NCI-H1092 (cell line): ENCODE measurements at places on chromosomes 11 and 22.

DNA sequence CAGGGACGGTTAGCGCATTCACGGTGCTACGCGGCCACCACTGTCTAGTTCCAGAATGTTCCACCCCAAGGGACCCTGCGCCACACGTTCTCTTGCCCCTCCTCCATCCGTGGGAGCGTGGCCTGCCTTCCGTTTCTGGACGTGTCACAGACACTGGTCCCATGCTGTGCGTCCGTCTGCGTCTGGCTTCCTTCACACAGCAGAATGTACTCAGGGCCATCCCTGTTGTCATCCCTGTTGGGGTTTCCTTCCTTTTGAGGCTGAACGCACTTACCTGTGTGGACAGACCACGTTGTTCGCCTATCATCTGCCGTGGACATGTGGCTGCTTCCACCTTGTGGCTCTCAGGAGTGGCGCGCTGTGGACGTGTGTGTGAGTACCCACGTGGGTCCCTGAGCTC lies 24.9 kb downstream of the BRSK2 start:
- no peak for DNase-seq

- DNase-seq: no peak
Measured at GRCh38 chr11:95768521-95768920, 21.1 kb downstream of the FAM76B start.

DNA sequence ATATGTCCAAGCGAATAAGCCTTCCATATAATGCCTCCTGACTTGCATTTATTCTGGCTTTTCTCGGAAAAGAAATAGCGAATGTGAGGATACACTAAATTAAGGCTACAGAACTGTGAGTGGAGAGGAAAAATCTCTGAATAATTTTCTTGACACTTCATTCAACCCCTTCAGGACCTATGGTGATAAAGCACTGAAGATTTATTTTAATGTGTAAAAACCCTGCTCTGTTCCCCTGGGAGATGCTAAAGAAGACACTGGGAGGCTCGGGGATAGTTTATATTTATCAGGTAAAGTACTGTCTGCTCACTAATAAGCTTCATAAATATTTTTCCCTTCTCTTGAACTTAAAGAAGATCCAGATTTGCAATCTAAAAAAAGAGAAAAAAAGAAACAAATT lies 895.8 kb downstream of the OPCML start:
- no peak for DNase-seq

GRCh38 chr22:23036684-23037428 lies 33.5 kb upstream of the GNAZ start:
- no peak for DNase-seq

- DNase-seq: peak; percentile 66
Measured at GRCh38 chr11:71420455-71421241, 27.5 kb downstream of the DHCR7 start.

GRCh38 chr11:64447831-64448598 lies 89.1 kb downstream of the RPS6KA4 start:
- DNase-seq: no peak

DNA sequence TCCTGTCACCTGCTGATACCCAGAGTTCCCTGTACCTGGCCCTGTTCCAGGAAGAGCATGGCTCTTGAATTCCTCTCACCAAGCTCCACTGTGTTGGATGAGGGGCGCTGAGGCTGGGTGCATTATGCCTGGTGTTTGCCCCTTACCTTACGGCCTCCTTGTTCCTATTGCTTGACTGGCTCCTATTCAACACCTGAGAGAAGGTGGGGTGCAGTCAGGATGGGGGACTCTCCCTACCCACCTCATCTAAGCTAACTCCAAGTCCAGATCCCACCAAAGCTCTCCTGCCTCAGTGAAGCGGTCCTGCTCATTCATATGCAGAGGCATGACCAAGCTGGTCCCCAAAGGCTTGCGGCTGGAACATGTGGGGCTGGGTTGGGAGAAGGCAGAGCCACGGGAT lies 35.8 kb upstream of the RIC3 start:
- no peak for DNase-seq

DNA sequence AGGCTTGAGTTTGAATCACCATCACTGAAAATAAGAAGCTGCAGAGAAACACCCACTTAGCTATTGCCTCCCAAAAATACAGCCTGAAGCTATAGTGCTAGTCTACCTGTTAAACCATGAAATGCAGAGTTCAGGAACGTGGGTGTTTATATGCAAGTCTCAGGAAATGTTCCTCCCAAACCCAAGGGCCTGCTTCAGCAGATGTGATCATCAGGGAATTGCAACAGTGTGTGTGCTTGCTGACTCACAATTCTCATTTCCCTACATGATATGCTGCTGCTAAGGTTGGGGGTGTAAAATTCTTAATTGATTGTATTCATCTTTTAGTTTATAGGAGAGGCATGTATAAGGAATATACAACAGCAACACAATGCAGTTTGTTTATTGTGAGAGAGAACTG lies 49.6 kb downstream of the NUP98 start:
- no peak for DNase-seq

DNA sequence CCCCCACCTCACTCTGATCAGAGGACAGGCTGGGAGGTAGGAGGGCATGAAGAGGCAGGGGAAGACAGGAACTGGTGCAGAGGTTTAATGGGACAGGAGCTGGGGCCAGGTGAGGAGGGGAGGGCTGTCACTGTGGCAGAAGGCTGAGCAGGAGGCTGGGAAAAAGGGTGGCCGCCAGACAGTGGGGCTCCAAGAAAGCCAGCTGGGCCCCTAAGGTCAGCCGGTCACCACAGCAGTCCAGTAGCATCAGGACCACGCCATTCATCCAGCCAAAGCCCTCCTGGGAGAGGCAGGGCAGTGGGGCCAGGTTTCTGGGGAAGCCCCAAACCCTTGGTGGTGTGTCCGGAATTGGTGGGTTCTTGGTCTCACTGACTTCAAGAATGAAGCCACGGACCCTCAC lies 8.5 kb upstream of the TREH start:
- DNase-seq: no peak

DNA sequence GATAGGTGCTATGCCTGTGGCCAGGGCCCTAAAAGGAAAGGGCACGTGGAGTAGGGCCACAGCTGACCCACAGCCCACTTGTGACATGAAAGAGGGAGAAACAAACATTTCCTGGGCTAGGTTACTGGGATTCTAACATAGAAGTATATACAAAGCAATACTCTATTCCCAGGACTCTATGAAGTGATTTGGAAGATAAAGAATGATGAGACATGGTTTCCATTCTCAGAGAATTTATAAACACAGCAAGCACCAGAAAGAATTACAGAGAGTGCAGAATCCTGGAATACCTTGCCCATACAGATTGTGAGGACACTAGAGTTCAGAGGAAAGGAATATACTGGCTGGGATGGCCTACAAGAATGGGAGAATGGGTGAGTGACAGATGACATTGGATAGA lies 86.4 kb downstream of the KIRREL3 start:
- no peak for DNase-seq

DNA sequence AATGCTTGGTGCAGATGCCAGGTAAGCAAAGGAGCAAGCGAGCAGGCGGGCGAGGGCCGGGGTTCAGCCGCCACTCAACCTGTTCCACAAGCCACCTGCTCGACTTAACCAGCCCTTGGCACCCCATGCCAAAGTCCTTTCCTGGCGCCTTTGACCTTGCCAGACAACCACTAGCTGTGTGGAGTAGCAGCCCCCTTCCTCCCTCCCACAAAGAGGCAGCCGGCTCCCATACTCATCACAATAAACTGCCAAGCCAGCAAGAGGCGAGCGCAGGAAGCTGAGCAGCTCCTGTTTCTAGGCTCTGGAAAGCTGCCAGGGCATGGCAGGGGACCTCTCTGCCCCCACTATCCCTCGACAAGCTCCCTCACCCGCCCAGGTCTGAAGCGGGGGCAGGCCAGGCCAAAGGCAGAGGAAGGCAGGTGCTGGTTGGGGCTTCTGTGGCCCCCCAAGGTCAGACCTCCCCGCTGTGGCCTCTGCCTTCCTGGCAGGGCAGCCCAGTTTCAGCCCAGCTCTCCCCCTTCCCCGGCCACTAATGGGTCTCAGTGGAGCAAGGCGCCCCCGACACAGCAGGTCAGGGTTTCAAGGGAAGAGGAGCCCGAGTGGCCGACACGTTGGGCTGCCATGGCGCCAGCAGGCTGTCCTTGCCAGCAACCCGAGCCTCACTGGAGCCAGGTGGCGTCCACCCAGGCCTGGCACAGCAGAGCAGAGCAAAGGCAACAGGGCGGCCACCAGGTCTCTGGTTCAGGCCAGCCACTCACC lies 15.3 kb downstream of the MACROD1 start:
- peak; percentile 97 for DNase-seq

DNA sequence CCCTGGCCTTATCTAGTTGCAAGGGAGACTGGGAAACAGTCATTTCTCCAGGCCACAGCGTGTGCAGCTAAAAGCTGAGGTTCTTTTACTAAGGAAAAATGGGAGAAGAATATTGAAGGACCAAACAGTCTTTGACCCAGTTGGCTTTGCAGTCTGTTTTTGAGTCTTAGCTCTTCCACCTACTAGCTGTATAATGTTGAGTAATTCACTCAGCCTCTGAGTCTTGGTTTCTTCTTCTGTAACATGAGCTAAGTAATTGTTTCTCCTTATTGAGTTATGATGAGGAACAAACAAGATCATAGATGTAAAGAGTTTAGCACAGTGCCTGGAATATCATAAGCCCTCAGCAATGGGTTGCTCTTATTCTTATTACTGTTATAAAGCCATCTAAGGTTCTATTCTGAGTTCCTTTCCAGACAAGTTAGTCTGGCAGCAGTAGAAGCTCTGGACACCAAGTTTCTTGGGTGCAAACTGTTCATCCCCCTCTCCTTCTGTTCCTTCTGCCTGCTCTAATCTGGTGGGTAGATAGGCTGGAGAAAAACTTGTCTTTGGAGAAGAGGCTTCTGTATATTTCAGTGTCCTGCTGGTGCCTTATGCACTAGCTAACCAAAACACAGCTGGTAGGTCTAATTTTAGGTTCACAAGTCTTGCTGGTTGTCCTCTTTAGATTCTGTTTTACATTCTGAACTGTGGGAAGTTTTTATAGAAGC lies 13.5 kb downstream of the TRIM44 start:
- no peak for DNase-seq

DNA sequence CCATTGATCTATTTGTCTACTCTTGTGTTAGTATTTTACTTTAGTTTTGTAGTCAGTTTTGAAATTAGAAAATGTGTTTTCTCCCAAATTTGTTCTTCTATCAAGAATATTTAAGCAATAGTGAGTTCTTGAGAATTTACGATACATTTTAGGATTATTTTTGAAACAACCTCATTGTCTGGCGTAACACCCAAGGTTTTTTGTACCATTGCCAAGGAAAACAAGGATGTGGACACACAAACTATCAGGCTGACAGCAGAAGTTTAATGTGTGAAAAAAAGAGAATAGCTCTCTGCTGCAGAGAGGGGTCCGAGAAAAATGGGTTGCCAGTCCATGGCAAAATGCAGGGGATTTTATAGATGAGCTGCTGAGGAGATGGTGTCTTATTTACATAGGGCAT lies 865.1 kb upstream of the CNTN5 start:
- peak; percentile 27 for DNase-seq

DNA sequence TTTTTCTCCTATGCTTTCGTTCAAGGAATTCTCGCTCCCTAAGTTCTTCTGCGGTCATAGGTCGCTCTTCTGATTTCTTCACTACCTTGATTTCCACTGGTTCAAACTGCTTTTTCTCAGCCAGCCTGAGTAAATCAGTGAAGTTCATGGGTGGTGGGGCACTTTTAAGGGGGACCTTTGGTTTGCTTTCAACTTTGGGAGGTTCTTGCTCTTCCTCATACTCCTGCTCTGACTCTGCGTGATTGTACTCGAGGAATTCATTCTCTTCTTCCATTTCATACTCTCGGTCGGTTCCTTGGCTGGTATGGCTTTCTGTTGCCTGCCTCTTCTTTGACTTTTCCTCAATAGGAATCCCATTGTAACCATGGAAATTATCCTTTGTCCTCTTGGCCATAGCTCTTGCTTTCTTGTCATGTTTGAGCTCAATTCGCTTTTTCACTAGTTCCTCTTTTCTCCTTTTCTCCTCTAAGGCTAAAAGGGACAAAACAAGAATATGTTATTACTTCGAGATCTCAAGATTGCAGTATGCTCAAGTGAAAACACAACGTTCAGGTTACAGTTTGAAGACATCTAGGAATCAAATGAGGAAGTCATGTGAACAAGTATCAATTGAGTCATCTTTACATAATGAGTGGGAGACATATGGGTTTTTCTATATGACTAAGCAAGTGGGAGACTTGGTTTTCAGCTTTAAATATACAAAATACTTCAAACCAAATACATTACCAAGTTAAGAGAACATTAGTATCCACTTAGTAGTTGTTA lies 16.2 kb downstream of the MISFA start:
- DNase-seq: no peak

- DNase-seq: no peak
Measured at GRCh38 chr11:102729849-102730815, 5.4 kb upstream of the MMP8 start.

- DNase-seq: no peak
Measured at GRCh38 chr22:37037669-37038068, 13.9 kb upstream of the KCTD17 start.

DNA sequence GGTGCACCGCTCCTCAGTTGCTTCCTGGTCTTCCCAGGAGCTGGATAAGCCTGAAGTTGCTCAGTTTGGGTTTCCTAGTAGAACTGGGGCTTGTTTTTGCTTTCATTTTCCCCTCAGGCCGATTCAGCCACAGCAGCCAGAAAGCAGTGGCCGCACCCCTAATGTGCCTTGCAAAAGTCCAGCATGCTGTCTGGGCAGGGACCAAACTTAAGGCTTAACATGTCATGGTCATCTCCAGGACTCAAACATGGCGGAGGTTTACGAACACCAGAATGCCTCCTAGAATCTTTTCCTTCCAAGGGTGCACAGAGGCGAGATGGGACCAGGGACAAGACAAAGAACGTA lies 2.5 kb downstream of the GNG3 start:
- no peak for DNase-seq

DNA sequence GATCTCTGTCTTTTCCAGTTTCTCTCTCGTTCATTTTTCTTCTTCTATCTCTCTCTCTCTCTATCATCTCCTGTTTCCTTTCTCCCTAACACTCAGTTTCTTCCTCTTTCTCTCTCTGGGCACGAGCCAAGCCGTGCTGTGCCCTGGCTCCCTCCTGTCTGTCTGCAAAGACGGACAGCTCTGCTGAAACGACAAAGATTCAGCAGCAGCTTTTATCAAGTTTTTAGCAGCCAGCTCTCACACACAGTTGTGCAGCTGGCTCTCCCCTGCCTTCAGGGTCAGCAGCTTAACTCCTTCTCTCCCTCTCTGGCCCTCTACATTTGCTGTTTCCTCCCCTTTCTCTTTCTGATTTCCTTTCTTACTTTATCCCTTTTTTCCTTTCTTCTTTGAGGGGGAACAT lies 352.0 kb upstream of the MPPED2 start:
- DNase-seq: no peak

DNA sequence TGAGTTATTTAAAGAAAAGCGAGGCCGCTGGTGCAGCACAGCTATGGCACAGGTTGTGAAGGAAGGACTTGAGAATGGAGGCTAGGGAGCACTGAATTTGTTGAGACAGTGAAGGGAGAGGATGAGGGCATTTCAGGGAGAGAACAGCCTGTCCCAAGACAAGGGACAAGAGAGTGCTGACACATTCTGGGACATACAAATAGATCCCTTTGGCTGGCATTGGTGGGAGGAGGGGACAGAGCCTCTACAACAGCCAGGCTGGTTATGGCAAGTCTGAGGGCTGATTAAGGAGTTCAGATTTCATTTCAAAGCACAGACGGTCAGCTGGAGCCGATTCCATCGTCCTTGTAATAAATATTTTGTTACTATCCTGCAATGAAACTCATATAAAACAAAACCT lies 1.7 kb upstream of the SLC29A2 start:
- DNase-seq: no peak
